ENCODE measurements at places on chromosomes 1 and 21.

DNA sequence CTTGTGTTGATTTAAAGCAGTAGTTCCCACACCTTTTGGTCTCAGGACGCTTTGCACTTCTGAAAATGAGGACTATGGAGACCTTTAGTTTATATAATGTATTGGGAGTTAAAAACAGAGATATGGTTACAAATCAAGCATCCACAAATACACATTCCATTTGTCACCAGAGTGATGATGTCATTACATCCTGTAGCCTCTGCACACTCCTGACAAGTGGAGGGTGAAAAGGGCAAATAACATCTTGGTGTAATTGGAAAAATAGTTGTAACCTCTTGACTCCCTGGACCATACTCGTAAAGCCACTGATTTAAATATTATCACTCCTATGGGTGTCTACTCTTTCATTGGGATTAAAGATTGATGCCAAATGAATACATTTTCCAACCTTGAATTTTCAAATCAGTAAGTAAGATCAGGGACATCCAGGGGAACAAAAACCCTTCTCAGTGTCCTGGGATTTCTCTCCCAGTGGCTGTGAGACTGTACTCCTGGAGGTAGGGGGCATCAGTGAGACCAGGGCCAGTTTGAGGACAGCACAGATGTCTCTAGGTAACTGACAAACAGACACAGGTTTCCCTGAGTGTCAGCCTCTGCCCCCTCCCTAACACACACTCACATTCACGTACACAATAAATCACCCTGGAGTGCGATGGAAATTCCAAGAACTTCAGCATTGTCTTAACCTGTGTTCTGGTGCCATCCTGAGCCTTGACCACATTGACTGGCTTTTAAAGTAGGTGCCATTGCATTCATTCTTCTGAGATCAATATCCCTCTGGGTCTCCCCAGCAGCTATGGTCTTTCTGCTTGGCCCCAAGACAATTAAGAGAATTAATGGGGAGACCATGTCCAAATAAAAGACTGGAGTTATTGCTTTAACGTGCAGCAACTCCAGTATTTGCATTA lies 63.0 kb downstream of the NR5A2 start:
- no peak for DNase-seq

GRCh38 chr1:57464756-57465155 lies 40.9 kb upstream of the DAB1 start:
- DNase-seq = no peak

GRCh38 chr1:25487628-25488027 lies 55.8 kb upstream of the LDLRAP1 start:
- DNase-seq = no peak

DNA sequence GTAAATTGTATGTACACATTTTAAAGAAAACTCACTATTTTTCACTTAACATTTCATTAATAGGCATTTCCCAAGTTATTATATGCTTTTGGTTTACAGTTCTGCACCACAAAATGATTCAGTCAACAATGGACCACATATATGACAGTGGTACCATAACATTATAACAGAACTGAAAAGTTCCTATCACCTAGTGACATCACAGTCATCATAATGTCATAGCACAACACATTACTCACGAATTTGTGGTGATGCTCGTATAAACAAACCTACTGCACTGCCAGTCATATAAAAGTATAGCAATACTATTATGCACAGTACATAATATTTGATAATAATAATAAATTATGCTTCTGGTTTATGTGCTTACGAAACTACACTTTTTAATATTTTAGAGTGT lies 30.9 kb downstream of the DNAI4 start:
- no peak for DNase-seq

GRCh38 chr1:234484218-234484617 lies 5.2 kb upstream of the TARBP1 start:
- DNase-seq = no peak

- no peak for DNase-seq
Observed at GRCh38 chr1:177926201-177926600, 43.7 kb downstream of the SEC16B start.

DNA sequence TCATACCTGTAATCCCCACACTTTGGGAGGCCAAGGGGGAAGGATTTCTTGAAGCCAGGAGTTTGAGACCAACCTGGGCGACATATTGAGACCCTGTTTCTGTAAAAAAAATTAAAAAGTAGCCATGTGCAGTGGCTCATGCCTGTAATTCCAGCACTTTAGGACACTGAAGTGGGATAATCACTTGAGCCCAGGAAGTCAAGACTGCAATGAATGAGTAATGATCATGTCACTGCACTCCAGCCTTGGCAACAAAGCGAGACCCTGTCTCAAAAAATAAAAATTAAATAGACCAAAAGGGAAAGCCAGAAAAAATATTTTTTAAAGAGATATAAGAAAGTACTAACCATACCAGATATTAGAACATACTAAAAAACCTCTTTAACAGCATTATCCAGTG lies 44.7 kb upstream of the LYPLAL1 start:
- DNase-seq = no peak

- no peak for DNase-seq
Observed at GRCh38 chr1:111690306-111690617, 48.9 kb downstream of the INKA2 start.

GRCh38 chr1:248839168-248839555 lies 1.1 kb downstream of the ZNF672 start:
- DNase-seq = no peak

GRCh38 chr21:18041012-18041411 lies 203.6 kb upstream of the CHODL start:
- DNase-seq = no peak

DNA sequence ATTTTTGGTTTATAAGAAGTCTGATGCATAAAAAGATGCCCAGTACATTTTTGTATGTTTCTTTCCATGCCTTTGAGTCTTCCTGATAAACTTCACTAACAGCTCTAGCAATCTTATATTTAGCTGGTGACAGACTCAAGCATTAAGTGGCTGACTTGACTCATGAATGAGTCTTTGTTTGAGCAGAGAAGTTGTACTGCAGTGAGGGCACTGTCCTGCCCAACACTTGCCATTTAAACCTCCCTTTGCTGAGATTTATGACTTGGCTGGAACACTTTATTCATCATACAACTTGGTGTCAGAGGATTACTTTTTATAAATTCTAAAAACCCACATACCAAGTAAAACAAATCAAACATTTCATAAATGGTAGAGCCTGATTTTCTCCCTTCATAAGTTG lies 14.6 kb upstream of the CAMSAP2 start:
- no peak for DNase-seq

DNA sequence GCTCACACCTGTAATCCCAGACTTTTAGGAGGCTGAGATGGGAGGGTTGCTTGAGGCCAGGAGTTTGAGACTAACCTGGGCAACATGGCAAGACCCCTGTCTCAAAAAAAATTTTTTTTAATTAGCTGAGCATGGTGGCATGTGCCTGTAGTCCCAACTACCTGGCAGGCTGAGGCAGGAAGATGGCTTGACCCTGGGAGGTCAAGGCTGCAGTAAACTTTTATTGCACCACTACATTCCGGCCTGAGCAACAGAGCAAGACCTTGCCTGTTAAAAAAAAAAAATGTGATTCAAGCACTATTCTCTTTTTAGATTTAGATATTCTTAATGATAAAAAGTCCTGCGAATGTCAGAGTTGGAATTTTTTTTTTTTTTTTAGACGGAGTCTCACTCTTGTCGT lies 102.5 kb upstream of the L1TD1 start:
- DNase-seq = no peak

Data from cortex of kidney (tissue), 1 donor.